GM03348 (cell line): ENCODE measurements at places on chromosomes 11 and 22.

- no peak for DNase-seq
Measured at GRCh38 chr11:111115890-111116289, 129.6 kb upstream of the POU2AF2 start.

- peak; percentile 16 for DNase-seq
Measured at GRCh38 chr11:48210052-48210451, 6.6 kb upstream of the OR4B1 start.

GRCh38 chr11:116970485-116971292 lies 127.5 kb downstream of the SIK3 start:
- DNase-seq: no peak

DNA sequence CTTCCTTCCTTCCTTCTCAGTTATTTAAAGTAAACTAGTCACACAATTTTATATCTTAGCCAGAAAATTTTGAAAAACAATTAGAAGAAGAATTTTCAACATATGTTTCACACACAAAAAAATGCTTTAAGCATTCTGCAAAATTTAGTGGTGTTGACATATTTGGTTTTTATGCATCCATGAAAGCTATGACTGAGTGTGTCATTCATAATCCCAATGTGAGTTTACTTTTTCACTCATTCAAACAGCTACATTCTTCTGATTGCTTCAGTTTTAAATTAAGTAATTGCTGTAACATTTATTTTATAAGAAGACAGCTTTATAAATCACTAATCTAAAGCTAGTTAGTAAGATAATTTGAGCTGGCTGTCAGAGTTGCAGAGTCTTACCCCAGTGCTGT lies 453.5 kb downstream of the LRRC4C start:
- no peak for DNase-seq

- DNase-seq: no peak
Measured at GRCh38 chr11:15560689-15561467, 446.2 kb downstream of the INSC start.

DNA sequence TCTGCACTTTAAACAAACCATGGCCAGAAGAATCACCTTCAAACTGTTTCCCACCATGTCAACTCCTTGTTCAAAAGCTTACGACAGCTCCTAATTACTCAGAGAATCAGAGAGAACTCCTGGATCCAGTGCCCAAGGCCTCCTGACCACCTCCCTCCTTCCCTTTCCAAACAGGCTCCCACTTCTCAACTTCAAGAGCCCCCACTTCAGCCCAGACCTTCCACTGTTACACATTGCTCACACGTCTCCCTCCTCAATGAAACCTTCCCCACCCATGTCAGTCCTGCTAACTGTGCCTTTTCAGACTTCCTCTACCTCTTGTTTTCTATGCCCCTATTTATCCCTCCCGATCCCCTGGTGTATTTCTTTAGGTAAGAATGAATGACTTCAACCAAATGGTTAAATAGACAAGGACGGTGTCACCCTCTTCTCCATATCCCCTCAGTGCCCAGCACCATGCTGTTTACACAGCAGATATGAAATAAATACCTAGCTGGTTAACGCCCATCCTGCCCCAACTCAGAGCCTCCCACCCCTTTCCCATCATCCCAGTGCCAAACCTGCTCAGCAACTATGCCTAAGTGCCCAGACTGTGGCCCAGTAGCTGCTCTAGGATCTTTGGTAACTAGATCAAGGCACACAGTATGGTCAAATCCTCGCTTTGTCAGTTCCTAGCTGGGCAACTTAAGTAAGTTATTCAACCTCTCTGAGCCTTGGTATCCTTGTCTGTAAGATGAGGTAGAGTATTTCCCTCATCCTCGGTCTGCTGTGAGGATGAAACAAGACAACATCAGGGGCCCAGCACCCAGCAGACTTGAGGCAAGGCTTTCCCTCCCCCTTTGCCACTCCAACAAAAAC lies 36.8 kb downstream of the PLEKHA7 start:
- no peak for DNase-seq

GRCh38 chr11:46296528-46297448 lies 19.3 kb downstream of the CREB3L1 start:
- DNase-seq: peak; percentile 87

GRCh38 chr22:43796567-43796966 lies 15.5 kb downstream of the EFCAB6 start:
- DNase-seq: peak; percentile 56

DNA sequence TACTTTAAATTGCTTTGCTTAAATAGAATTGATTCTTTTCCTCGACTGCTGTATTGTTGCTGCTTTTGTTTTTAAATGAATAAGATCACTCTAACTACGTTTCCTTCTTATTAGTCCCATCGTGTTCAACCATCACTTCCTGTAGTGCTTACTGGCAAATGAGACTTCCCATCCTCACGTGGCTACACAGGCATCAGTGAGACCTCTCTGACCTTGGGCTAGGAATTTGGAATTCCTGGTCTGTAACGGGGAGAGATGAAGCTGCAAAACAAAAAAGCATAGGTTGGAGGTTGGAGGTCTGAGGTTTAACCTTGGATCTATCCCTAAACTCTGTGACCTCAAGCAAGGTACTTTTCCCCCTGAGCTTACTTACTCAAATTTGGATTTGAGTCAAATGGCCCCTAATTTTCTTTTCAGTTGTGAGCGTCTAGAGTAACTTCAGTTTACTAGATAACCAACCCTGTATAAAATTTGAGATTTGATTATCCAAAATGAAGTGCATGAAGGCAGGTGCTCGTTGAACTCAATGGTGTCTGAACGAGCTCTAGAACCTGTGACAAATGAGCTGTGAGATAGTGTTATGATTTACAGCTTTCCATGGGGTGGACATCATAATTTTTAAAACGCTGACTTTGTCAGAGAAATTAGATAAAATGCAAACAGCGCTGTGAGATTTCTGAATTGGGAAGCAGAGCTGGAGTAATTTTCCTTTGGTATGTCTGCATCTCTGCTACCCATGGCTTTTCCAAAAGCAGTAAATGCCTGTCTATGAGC lies 151.2 kb downstream of the DBX1 start:
- no peak for DNase-seq

GRCh38 chr11:63993993-63994392 lies 7.8 kb downstream of the OTUB1 start:
- DNase-seq: no peak

DNA sequence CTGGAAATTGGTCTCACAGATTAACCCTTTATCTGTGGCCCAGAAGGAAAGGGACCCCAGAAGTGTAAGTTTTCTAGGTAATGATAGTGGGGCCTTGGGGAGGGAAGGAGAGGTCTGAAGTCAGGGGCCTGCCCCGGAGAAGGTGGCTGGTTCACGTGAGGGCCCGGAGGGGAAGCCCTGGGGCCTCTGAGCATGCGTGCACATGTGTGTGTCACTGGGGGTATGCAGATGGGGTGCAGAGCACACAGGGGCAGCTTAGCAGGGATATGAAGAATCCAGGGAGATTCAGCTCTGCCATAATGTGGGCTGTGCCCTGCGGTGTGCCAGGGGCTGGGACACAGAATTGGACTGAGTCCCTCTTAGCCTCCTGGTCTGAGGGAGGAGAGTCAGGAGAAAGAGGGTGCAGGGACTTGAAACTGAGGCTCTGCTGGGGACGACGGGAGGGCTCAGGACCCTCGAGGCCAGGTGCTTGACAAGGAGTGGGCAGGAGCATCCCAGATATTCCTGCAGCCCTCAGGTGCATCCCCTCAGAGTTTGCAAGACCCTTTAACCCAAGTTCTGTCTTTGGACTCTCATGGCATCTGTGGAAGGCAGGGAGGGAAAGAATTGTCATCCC lies 15.5 kb downstream of the MYO7A start:
- DNase-seq: no peak

DNA sequence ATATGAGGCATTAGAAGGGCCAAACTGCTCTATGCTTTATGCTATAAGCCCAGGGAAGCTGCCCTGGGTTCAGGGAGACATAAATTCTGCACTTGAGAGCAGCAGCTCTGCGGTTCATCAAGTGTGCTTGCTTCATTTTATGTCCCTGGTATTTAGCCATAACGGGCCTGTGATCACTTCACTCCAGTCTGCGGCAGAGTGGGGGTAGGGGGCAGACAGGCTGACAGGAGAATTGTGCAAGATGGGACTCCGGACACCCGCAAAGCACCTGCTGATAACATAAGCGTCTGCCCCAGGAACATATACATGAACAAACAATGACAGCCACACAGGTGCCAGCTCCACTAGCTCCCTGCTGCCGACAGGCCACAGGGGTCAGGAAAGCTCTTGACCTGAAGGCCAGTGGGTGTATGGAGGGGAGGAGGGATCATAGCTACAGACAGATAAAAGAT lies 56.1 kb downstream of the SMCO4 start:
- DNase-seq: no peak

- DNase-seq: peak; percentile 20
Measured at GRCh38 chr11:104073950-104074705, 37.7 kb downstream of the DDI1 start.

- no peak for DNase-seq
Measured at GRCh38 chr22:24730864-24731263, 43.7 kb downstream of the PIWIL3 start.

DNA sequence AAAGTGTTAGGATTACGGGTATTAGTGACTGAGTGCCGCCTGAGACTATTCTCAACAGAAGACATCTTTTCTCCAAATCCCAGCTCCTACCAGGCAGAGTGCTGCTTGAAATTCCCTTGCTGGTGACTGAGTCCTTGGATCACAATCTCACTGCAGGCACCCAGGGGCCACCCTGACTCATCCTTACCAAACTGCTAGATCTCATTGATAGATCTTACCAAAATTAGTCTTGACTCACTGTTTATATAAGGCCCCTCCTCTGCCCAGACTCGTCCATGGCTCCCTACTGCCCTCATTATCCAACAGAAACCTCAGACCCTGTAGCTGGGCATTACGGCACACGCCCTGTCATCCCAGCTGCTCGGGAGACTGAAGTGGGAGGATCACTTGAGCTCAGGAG lies 14.7 kb downstream of the TBC1D10A start:
- DNase-seq: peak; percentile 62

GRCh38 chr11:111878385-111878848 lies 548 bp downstream of the FDXACB1 start:
- DNase-seq: no peak

DNA sequence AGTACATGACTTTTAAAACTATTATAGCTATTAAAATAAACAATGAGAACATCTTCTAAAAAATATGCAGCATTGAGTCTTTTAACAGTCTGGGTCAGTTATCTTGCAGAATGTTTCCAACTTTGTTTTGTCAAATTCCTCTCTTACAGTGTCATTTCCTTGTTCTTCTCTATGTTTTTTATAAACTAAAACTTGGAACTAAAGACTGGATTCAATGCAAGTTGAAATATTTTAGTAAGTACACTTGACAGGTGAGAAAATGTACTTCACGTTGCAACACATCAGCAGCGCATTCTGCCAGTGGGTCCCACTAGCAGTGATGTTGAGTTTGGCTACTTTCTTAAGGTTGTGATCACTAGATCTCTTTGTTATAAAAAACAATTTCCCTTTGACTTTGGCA lies 1407.6 kb upstream of the RAG2 start:
- DNase-seq: no peak

DNA sequence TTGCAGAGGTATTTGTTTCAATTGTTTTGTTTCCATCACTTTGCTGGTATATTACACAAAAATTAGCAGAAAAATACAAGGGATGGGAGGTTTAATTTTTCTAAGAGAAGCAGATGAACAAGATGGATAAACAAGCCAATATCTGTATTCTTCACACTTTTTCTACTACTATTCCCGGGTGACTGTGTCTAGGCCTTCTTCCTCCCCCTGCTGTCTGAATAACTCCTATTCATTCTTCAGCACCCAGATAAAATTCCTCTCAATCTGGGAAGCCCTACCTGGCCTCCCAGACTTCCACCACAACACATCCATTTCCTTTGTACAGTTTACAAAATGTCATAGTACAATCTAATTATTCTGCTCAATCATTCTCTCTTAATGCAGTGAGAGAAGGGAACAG lies 666.6 kb upstream of the TENM4 start:
- DNase-seq: peak; percentile 14

- no peak for DNase-seq
Measured at GRCh38 chr11:68056317-68057285, 17.8 kb downstream of the TCIRG1 start.

DNA sequence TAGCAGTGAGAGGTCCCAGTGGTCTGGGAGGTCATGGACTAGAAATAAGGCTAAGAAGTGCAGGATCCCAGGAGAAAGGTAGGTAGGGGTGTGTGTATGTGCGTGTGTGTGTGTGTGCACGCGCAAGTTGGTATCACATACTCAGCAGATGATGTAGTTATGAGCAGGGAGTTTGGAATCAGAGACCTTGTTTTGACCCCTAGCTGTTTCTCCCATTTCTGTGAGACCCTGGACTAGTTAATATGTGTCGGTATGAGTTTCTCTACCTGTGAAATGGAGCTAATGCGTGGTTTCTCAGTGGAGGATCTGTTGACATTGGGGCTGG lies 1.3 kb downstream of the SERPING1 start:
- peak; percentile 39 for DNase-seq

- no peak for DNase-seq
Measured at GRCh38 chr11:11444027-11444803, 91.2 kb upstream of the CSNK2A3 start.

- no peak for DNase-seq
Measured at GRCh38 chr22:30500628-30501027, 4.9 kb downstream of the SEC14L4 start.

DNA sequence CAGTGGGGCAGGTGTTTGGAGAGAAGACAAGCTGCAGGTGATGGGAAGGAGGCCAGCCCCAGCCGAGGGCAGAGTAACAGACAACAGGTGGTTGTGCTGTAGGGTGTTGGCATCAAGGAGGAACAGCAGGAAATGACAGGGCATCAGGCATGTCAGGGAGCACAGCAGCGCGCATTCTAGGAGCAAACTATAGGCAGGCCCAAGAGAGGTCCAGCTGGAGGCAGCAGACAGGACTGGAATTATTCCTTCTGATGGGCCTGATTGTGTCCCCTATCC lies 13.6 kb downstream of the ADM start:
- no peak for DNase-seq

- no peak for DNase-seq
Measured at GRCh38 chr11:72004515-72005346, 6.0 kb downstream of the IL18BP start.

DNA sequence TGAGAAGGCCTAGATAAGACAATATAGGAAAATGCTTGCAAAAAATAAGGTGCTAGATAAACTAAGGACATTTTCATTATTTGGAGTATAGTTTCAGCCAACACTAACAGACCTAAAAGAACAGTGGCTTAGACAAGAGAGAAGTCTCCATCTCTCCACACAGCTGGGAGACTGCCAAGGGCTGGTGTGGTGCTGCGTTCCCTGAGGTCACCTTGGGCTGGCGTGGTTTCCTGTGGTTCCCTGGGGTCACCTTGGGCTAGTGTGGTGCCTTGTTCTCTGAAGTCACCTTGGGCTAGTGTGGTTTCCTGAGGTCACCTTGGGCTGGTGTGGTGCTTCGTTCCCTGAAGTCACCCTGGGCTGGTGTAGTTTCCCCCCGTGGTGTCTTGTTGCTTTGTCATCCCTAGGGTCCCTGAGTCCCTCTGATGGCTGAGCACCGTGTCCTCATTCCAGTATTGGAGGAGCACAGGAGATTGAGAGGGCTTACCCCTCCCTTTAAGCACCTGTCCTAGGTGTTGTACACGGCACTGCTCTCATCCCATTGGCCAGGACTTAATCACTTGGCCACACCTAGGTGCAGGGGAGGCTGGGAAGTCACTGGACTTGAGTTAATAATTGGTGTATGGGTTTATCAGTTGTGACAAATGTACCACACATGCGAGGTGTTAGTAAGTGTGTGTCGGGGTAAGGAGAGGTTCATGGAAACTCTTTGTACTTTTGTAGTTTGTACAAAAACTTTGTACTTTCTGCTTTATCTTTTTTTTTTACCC lies 14.9 kb downstream of the SAMM50 start:
- no peak for DNase-seq
